ENCODE measurements at places on chromosomes 5 and 9.

GRCh38 chr9:35852267-35852815 is 17.9 kb downstream of the OR13J1 start:
- no peak for DNase-seq

- peak; percentile 34 for DNase-seq
Measured at GRCh38 chr9:74570879-74571512, 73.9 kb downstream of the RORB start.

DNA sequence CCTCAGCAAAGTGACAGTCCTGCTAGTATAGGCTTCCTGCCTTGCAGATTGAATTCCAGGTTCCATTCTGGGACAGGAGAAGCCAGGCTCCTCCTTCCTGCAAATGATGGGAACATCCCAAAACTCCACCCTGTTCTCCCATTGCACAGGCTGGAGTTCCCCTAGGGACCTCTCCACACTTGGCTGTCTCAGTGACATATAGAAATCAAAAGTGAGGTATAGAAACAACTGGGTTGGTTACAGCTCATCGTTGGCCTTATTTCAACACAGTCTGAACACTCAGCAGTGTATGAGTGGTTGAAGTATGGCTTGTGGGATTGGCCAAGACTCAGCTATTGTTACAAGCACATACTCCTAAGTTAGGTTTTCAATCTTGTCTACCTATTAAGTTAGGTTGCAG is 157.8 kb upstream of the FTMT start:
- no peak for DNase-seq

DNA sequence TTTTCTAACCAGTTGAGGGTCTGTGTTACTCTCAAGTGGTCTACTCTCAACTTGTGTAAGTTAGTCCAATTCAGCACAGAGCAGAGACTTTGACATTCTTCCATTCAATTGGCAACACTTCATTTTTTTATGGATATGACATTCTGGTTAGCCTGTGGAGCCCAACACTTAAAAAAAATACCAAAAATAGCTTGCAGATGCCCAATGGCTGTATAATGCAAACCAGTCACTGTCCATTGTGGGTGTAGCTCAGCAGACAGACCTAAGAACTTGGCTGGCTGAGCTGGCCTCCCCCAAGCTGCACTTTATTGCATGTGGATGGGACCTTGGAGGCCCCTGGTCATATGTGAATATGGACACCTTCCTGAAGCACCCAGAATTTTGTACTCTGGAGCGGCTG is 103.2 kb downstream of the DPYSL3 start:
- no peak for DNase-seq

GRCh38 chr5:142426129-142427014 is 101.6 kb upstream of the SPRY4 start:
- DNase-seq: peak; percentile 89

DNA sequence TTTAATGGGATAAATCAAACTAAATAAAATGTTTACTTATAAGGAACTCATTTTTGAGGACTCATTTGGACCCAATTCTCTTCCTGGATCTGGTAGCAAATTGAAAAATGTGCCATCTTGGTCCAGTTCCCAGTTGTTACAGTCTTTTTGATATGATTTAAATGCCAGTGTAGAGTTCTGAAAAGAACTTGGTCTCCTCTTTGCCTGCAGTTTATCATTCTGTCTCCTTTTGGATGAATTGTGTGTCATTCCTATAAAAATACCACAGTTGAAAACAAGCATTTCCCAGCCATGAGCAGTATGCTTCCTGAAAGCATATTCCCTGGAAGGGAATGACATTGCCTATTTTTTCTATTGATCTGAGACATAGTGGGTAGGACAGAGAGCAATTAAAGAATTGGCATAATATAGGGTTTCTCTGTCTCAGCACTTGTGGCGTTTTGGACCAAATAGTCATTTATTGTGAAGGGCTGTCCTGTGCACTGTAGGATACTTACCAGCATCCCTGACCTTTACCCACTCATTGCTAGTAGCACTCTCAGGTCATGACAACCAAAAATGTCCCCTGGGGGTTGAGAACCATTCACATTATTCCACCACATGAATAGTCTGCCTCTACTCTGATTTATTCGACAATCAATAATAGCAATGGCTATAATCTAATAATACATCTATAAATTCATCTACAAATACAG is 181.8 kb downstream of the NXNL2 start:
- DNase-seq: no peak

GRCh38 chr5:139210585-139210984 is 12.4 kb upstream of the SIL1 start:
- DNase-seq: no peak

DNA sequence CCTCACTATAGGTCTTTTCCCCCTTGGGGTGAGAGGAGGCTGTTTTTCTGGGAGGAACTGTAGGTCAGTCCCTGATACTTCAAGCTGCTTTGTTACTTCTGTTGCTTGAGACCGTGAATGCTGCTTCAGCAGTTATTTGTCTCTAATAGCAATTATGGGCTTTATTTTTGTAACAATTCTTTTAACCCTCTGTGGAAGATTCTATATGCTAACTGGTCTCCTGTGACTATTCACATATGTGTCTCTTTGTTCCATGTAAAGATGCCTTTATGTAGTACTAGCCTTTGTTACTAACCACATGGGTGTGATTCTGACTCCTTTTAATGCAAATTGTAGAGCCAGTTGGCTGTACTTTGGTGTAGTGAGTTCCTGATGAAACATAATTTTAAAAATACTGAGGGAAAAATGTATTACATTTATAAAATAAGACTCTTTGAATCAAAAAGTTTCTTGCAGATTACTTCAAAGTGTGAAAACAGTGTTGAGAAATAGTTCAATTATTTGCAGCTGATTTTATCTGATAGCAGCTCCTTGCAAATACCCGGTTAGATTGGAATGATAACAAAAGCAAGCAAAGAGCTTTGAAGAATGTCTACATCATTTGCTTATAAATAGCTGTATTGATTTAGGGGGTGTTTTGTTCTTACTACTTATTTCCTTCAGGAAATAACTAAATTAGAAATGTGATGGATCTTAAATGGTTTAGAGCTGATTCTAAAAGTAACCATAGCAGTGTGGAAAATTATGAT is 46.6 kb downstream of the ANGPTL2 start:
- peak; percentile 47 for DNase-seq

- no peak for DNase-seq
Measured at GRCh38 chr5:43420241-43420640, 8.1 kb upstream of the CCL28 start.

DNA sequence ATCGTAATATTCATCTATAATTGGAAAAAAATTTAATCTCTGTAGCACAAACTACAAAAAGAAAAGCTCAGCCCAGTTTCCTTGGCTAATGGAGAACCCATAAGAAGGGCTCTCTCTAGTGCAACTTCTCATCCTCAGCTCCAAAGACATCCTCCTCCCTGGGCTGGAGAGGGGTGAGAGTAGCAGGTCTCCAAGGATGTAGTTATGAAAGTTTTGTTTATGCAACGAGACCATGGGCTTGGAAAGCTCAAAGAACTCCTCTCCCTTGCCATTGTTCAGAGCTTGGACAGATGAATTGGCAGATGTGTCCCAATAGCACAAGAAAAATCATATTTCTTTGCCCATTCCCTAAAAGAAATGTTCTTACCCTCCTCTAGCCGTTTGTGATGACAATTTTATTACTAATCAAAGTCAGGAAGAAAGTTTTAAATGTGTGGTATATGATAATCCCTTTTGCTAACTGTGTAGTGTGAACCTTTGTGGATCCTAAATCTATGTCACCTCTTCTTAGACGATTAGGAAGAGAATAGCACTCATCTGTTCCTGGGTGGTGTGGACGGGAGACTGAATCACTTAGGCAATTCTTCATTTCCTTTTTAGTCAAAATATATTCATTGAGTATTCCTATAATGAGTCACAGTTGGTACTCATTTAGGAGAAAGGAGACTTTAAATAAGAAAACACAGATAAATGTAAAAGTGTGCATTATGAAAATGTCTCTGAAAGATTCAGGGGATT is 52.2 kb downstream of the GARNL3 start:
- no peak for DNase-seq

DNA sequence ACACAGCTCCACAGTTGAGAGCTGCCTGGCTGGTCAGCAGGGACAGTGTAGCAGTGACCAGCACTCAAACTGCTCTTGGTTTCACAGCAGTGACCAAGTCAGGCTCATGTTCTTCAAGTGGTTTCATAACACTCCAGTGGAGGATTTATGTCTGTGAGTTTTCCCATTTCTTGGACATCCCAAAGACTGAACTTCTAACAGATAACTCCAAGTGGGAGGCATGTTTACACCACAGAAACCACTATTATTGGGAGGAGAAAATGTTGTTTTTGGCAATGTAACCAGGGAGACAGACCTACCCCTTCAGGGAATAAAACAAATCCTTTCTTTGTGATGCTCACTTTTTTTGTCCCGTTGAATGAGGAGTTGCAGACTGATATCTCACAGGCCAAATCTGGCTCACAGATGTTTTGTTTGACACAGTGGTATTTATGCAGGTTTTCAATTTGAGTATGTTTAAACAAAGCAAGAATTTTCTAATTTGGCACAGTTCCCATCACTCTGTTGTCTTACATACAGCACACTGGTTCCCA is 141.5 kb downstream of the RMI1 start:
- DNase-seq: no peak

GRCh38 chr5:96752341-96753016 is 55.3 kb downstream of the ERAP1 start:
- DNase-seq: peak; percentile 82

All from cerebellar cortex (tissue), 1 donor.